ENCODE measurements at places on chromosomes 1 and 21. TPM values are rescaled to one million over a fixed set of nuclear protein-coding genes. Genes with fewer than 3 reads are reported as not detected.

IL22RA1 gene
- 0.31 TPM for total RNA-seq

NTNG1 gene
- total RNA-seq: not detected

ADORA1 gene
- 10.2 TPM for total RNA-seq

C4BPA gene
- total RNA-seq: not detected

EVA1C gene
- total RNA-seq: 13.5 TPM

All from heart right ventricle (tissue), 16 donors.